ENCODE measurements at places on chromosomes 3 and 15. TPM values are rescaled to one million over a fixed set of nuclear protein-coding genes. Genes with fewer than 3 reads are reported as not detected.

DNA sequence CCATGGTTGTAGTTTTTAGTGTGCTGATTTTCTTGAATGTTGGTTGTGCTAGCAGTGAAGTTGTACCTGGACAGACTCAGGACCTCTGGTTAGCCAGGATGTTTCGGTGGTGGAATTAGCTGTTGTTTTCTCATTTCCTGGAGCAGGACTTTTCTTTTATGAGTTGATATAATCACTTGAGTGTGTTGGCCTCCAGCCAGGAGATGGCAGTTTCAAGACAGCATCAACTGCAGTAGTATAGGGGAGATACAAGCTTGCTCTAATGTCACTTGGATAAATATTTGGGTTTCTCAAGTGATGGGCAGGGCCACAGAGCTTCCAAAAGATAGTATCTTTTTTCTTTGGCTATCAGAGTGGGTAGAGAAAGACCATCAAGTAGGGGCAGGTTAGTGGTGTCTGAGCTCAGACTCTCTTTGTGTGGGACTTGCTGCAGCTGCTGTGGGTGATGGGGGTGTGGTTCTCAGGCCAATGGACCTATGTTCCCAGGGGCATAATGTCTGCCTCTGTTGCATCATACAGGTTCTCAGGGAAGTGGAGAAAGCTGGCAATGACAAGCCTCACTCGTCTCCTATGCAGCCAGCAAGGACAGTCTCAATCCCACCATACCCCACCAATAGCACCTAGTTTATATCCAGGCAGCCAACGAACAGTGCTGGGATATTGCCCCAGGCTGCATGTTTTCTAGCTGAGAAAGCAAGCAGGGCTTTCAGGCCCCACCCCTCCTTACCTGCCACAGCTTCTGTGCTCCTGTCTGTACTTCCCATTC, 14.6 kb upstream of the OR5K2 start:
- no peak for DNase-seq

The GOLGA8T gene
- not detected for total RNA-seq

DNA sequence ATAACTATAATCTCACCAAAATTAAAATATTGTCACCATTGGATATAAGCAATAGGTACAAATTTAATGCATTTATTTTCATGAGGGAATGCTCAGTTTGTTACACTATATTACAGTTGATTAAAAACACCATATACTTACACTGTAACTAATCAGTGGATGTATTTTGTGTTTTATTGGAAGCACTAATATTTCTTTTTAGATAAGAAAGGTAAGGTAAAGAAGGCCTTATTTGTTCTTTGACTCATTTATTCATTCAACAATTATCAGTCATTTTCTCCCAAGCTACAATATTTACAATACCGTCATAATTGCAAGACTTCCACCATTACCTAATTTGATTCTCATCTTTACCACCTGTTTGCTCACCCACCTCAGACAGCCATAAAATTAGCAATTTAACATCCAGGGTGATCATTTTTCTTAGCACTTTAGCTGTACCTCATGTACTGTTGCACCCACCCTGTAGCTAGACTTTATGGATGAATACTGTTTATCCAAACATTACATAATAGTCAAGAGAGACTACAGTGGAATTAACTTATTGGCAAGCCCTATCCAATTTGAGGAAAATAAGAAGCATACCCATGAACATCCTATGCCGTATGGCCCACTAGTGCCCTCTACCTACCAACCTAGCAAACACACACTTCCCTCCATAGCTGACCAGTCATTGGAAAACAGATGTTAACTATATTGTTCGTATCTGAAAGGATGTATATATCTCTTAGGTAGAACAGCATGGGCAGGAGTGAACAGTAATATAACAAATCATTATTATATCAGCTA, 229.6 kb downstream of the BBX start:
- DNase-seq = peak; percentile 39

The AADACL2 gene
- total RNA-seq = not detected

- no peak for DNase-seq
Observed at GRCh38 chr15:60001610-60002527, 2.2 kb upstream of the FOXB1 start.

All from GM23248 (cell line).